ENCODE measurements at places on chromosomes 3 and 15.

GRCh38 chr3:144032531-144033239 lies 61.1 kb downstream of the DIPK2A start:
- no peak for DNase-seq

DNA sequence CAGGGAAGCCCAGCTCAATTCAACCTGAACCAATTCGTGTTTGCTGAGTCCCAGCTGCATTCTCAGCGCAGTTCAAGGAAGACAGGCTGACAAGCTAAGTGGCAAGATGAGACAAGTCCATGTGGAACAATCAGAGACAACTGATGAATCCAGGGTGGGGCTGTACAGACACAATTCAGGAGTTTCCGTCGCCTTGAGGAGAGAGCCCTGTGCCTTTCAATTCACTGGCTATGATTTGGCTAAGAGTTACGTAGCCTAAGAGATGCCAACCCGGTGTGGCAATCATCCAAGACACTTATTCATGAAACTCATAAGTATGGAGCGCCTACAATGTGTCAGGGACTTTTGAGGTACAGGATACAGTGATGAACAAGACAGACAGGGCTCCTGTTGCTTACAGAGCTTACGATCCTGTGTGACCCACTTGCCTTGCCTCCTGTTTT lies 15.5 kb upstream of the ZBED2 start:
- no peak for DNase-seq

- DNase-seq = no peak
Observed at GRCh38 chr3:7800006-7800780, 701.4 kb upstream of the LMCD1 start.

- DNase-seq = no peak
Observed at GRCh38 chr3:187084126-187084525, 55.2 kb downstream of the RPL39L start.

DNA sequence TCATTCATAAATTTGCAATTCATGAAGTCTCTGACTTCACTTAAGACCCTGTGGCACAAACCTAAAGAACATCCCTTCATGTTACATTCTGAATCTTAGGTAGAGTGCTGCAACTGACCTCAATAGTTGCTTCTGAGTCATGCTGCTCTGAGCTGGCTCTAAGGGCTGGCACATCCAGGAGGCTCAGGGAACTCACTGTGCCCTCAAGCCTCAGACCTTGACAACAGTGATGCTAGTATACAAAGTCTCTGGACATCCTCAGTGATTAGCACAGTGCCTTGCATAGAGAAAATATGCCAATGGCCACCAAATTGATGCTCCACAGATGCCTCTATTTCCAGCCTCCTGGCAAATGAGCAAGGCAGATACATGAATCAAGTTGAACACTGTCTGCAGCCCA lies 740.9 kb upstream of the LMCD1 start:
- DNase-seq = no peak
